ENCODE measurements at places on chromosomes 2 and 18.

DNA sequence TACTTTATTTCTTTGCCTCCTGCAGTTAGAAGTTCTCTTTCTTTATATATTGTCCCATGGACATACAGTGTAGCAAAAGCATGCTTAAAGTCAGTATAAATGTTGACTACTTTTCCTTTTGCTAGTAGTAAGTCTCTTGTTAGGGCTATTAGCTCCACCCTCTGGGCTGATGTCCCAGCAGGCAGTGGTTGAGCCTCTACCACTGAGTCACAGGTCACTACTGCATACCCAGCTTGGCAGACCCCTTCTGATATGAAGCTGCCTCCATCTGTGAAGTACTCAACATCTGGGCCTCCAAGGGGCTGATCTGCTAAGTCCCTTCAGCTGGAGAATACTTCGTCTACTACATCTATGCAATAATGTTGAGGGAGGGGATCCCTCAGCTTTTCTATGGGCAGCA lies 61.0 kb upstream of the SLC35G4 start:
- no peak for DNase-seq

- DNase-seq: no peak
Observed at GRCh38 chr2:241994086-241994485, 124.6 kb downstream of the RTP5 start.

DNA sequence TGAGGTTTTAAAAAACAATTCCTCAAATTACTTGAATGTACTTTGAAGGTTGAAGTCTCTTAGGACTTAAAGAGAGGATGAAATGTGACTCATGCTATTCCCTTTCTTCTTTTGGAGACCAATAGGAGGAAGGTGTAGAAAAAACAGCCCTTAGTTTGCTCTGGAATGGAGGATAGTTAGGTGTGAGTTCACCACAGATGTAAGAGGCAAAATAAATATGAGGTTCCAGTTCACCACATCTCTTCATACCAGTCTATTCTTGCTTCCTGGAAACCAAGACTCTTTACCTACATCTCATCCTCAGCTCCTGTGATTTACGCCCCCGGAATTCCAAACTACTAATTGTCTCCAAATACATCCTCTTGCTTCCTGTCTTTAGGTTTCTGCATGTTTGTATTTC lies 77.5 kb upstream of the TTC21B start:
- no peak for DNase-seq

GRCh38 chr2:158403237-158403636 lies 53.3 kb downstream of the CCDC148 start:
- no peak for DNase-seq

DNA sequence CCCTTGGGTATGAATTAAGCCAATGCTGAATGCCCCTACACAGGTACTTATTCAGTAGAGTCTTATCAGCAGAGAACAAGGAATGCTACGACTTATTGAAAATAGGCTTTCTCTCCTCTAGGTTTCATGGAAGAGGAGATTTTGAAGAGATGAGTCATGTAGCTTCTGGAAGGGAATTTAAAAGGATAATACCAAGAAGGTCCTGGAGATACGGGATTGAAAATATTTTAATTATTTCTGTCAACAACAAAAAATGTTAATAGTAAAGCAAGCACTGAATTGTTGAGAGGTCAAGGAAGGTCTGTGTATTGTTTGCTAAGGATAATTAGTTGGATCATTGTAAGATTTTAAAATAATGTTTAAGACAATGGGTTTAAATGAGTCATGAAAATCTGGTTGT lies 293.0 kb upstream of the SPHKAP start:
- DNase-seq: no peak

DNA sequence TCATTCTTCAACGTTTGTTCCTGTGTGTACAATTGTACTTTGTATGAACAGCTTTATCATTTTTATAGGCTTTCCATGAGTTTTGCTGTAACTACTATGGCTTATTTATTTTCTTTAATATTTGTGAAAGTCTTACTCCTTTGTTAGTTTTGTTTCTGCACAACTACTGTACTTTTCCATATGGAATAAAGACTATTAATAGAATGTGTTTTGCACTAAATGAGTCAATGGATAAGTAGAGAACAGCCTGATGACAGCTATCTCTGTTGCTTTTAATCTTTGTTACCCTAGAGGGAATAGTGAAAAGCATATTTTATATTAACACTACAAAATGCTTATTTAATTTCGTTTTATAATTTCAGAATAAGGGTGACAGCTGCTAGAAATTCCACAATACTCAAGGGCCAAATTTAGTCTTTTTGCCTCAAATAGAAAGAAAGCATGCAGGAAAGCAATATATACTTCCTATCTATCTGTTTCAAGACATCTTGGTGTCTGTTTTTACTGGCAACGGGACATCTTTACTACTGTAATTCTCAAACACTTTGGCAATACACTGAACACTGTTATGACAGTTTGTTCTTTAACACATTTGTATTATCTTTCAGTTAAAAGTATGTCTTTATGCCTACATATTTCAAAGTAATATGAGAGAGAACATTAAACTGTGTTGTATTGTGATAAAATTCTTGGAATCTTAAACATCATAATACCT lies 53.9 kb downstream of the WDSUB1 start:
- no peak for DNase-seq

GRCh38 chr18:10852385-10853303 lies 296.7 kb downstream of the PIEZO2 start:
- DNase-seq: no peak

- no peak for DNase-seq
Observed at GRCh38 chr18:3671176-3671575, 221.2 kb downstream of the TGIF1 start.

- no peak for DNase-seq
Observed at GRCh38 chr18:50896093-50896492, 17.2 kb downstream of the ME2 start.

Data from activated naive CD4-positive, alpha-beta T cell treated with Interleukin-2 at 50 U/mL for 16 hours (primary cell).